Activated T-helper 1 cell treated with anti-CD3 and anti-CD28 coated beads, Interleukin-2, amount 50 U/mL, for 16 hours (primary cell): ENCODE measurements at places on chromosomes 6 and 20.

GRCh38 chr6:4817551-4817950 lies 41.3 kb downstream of the CDYL start:
- no peak for DNase-seq

GRCh38 chr6:47161176-47161687 lies 119.1 kb upstream of the ADGRF1 start:
- DNase-seq, result no peak

- no peak for DNase-seq
Observed at GRCh38 chr6:127917766-127918165, 16.9 kb upstream of the THEMIS start.

DNA sequence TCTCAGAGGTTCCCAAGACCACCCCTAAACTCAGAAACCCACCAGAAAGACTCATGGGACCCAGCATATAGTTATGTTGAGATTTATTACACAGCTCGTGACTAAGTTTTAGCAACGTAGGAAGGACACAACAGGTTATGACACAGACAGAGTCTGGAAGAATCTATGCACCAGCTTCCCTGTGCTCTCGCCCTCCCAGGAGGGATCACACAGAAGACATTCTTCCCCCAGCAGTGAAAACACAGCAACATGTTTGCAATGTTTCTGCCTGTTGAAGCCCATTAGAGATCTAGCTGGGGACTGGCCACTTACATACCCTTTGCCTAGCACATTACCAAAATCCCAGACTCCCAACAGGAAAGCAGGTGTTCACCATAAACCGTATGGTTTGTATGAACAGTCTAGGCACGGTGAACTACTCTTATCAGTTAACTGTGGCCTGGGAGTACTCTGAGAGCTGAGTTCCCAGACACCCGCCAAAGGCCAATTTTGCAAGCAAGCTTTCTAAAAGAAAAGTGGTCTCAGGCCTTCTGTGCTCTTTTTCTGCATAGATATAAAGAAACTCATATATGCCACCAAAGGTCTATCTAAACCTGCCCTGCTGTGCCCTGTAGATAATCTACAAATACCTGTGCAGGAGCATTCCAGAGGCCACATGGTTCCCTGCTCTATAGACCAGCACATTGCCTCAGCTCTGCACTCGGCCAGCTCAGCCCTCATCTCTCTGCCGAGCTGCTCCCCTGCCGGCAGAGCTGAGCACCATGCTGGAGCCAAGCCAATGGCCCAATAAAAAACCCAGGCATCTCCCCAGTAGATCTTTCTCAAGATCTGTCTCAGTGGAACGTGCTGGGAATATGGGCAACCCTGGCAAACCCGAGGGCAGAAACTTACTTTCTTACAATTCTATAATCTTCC lies 69.6 kb upstream of the SMIM28 start:
- DNase-seq, result no peak

GRCh38 chr6:20631549-20631924 lies 97.3 kb downstream of the CDKAL1 start:
- DNase-seq, result no peak

- no peak for DNase-seq
Observed at GRCh38 chr20:4765681-4766080, 44.0 kb downstream of the PRND start.

- DNase-seq, result no peak
Observed at GRCh38 chr6:56096541-56096940, 150.8 kb downstream of the COL21A1 start.

- no peak for DNase-seq
Observed at GRCh38 chr6:109315341-109316110, 66.7 kb downstream of the CD164 start.

DNA sequence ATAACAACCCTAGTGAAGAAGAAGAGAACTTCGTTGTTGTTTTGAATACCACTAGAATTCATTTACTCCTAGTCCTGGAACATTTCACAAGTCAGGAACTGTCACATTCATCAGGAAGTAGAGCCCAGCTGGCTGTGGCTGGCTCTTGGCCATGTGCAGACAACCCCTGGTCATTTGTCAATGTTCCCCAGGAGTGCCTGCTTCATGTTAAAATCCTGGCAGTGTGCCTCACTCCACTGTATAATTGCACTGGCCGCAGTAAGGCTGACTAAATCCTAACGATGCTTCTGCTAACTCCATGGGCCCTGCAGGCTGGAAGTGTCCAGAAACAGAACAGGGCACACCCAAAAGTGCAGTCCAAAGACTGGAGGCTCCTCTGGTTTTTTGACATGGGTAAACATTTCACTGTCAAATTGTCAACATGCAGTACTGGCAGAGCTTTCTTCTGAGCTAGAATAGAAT lies 41.5 kb upstream of the ADGRF1 start:
- DNase-seq, result no peak

DNA sequence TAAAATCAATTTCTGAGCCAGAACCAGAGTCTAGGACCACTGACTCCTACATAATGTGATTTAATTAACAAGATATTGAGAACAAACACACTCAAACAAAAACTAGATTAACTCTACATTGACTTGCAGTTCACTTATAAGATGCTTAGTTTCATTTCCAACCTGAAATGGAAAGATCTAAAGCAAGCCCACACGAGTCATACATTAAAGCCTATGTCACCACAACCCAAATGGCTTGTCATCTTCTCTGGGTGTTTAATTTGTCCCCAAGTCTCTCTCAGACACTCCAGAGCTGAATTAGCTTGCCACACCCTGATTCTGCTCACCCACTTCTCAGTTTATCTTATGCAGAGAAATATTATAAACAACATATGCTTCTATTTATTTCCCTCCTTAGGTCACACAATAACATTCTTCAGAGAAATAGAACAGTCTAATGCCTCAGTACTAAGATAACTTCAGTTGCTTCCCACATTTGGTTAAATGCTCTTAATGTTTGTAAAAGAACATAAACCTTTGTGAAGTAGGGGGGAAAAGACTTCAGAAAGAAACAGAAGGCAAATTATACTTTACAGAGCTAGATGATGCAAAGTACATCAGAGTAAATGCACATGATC lies 8.8 kb upstream of the FBXO30 start:
- DNase-seq, result no peak

GRCh38 chr6:130020073-130020906 lies 1.9 kb downstream of the L3MBTL3 start:
- DNase-seq, result peak; percentile 21

GRCh38 chr20:3896853-3897583 lies 7.8 kb downstream of the PANK2 start:
- no peak for DNase-seq

GRCh38 chr6:137949686-137950390 lies 82.8 kb downstream of the TNFAIP3 start:
- DNase-seq, result no peak

DNA sequence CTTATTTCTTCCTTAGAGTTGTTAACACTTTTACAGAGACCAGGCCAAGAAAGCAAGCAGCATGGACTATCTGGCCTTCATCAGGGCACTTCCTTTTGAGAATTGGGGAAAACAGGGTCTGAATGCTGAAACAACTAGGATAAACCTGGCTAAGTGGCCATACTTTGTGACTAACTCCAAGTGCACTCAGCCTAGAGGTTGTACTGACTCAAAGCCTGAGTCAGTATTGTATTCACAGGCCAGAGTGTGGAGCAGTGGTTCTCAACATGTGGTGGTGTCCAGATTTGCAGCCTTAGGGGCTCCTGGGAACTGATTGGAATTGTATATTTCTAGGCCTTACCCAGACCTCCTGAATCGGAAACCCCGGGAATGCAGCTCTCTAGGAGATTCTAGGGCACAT lies 20.1 kb downstream of the SEC23B start:
- no peak for DNase-seq

GRCh38 chr6:107110200-107110599 lies 5.1 kb downstream of the BEND3 start:
- no peak for DNase-seq

DNA sequence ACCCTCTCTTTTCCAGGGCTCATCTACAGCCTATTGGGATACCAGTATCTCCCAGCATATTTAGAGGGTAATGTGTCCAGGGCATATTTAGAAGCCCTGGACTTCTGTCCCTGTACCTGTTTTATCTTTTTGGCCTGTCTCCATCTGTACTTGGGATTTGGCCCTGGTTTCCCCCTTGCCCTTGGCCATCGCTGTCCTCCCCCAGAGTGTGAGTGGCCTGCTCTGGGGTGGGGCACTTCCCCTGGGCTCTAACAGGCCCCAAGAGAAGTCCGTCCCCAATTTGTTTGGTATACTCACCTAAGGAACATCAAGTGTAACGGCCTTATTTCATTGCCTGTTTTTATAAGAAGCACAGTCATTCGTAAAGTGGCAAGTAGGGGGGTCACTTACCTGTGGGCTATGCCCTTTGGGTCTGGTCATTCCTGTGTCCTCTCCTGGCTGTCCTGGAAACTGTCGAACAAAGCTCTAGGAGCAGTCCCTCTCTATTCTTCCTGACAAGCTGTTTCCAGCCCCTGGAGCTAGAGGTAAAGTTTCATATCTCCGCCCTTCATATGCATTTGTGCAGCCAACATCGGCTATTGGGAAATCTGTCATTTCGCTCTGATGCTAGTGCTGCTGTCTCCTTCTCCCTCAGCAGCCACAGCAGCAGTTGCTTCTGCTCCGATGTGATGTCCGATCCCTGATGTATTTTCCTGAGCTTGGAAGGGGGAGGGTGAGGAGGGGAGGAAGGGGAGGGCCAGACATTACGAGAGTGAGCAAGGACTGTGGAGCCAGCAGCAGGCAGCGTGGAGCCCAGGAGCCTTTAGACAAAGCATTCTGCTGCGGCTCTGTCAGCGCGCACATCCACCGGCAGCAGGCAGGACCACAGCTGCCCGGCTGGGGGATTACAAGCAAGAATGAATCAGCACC lies 83.4 kb downstream of the TCP11 start:
- DNase-seq, result no peak

DNA sequence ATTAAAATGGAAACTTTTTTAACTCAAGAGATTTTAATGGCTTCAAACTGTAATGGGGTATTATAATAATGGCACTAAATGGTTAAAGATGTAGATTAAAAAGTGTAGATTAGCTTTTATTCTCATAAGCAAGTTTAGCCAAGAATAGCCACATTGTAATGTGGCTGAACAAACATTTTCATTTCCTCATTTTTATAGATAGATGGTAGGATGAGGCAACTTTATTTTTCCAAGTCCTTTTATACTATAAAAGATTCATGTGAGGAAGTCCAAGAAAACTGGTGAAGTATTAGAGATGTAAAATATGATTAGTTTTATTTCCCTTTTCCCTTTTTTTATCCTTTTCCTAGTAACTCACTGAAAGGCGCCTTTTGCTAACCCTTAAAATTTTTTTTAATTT lies 88.8 kb downstream of the ATRN start:
- DNase-seq, result no peak

- DNase-seq, result no peak
Observed at GRCh38 chr20:20856306-20856705, 143.9 kb upstream of the RALGAPA2 start.

DNA sequence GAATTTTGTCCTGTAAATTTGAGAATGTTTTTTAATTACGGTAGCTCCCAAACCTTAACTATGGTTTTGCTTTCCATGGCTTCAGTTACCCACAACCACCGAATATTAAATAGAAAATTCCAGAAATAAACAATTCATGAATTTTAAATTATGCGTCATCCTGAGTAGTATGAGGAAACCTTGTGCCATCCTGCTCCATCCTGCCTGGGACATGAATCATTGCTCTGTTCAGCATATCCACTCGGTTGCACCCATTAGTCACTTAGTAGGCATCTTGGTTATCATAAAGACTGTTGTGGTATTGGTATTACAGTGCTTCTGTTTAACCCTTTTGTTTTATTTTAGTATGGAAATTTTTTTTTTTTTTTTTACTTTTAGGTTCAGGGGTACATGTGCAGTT lies 39.7 kb downstream of the KCNS1 start:
- no peak for DNase-seq

GRCh38 chr20:24892931-24893330 lies 56.1 kb upstream of the CST7 start:
- DNase-seq, result no peak

DNA sequence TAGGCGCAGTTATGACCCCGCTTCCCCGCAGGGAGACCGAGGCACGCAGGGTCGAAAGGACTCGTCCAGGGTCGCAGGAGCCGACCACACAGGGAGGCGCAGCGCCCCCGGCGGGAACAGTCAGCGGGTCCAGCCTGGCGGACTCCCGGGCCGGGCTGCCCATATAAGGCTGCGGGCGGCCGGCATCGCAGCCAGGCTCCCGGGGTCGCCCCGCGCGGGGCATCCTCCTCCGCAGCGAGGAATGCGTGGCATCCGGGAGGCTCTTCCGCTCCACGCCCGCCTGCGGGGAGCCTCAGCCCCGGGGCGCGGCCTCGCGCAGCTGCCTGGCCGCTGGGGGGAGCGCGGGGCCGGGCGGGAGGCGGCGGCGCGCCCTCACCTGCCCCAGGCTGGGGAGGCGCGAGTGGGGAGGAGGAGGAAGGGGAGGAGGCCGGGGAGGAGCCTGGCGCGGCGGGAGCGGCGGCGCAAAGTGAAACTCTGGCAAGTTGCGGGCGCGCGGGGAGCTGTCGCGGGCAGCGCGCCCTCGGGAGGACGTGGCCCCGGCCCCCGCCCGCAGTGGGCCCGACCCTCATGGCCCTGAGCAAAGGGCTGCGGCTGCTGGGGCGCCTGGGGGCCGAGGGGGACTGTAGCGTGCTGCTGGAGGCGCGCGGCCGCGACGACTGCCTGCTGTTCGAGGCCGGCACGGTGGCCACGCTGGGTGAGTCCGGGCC lies at the start of gene SYNJ2:
TSS of gene SYNJ2 (plus strand) at position 469 of the 707 bp plus-strand sequence. CDS start at position 568, 99 bp downstream.
- peak; percentile 75 for DNase-seq

DNA sequence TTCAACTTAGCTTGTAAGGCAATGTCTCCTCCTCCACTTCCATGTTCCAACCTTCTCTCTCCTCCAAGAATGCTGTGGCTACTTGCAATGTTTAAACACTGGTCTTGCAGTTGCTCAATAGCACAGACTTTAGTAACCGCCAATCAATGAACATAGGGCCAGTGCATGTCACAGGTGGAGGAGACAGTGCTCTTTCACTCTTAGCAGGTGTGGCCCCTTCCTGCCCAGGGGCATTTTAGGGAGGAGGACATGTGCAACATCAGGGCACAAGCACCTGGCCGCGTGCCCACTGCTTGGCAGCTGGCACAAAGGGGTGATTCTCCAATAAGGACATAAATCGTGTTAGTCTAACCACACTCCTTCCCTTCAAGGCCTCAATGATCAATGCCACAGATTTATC lies 41.3 kb downstream of the ADGRF1 start:
- DNase-seq, result no peak

GRCh38 chr6:143402721-143403336 lies 47.7 kb downstream of the ADAT2 start:
- no peak for DNase-seq

DNA sequence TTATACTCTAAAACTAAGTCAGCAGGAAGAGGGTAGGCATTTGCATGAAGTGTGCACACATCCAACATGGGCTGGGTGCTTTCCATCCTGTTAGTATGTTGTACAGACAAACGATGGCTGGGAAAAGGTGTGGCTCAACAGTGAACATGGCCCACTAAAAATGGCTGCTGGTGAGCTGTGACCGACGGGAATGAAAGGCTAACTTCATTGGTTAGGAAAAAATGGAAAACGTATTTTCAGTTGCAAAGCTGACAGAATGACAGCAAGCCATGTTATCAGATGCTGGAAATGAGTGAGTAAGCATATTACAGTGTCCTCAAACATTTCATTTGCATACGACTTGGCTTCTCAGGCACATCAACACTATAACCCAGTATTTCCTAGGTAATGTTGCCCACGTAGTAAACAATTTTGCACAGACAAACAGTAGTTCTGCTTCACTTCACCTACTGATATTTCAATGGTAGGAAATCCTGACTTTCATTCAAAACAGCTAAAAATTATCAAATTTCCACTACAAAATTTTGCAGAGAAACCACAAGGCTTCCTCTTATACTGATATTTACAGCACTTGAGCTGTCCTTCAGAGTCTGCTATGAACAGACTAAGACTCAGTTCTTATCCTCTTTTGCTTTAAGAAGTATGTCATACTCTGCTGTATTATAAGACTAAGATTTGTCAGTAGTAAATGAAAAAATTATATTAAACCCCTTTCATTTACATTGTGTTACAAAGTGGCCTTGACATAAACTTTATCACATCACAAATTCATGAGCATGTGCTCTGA lies 98.9 kb downstream of the IRF4 start:
- no peak for DNase-seq
